ENCODE measurements at places on chromosomes 11 and 22.

DNA sequence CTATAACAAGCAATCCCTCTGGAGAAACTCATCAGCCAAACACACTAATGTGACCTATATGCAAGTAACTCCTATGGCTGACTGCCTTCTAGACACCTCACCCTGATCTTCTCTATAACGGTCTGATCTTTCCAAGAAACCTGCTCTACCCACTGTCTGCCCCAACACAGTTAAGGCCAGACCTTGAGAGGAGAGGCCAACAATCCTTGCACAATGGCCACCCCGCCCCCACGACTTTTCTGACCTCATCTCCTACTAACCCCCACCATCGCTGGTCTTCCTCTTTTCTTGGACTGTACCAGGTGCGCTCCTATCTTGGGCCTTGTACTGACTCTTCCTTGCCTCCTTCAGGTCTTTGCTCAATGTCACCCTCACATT, 12.5 kb downstream of the HIRA start:
- DNase-seq = no peak

- DNase-seq = no peak
These were observed 158.5 kb downstream of the ADAMTS15 start for GRCh38 chr11:130606781-130607511.

GRCh38 chr11:79241205-79241851, 199.5 kb downstream of the TENM4 start:
- DNase-seq = no peak

- DNase-seq = peak; percentile 62
These were observed at the start of gene OR51D1 for GRCh38 chr11:4636962-4637661. Gene OR51D1, plus strand, starts transcription at chr11:4637477. Its CDS starts 2,314 bp downstream, at chr11:4639791.

GRCh38 chr22:29431986-29432385, 6.4 kb upstream of the RFPL1 start:
- DNase-seq = no peak

- DNase-seq = no peak
These were observed 18.9 kb upstream of the TMEM121B start for GRCh38 chr22:17140022-17140421.

- no peak for DNase-seq
These were observed 26.4 kb downstream of the SCN4B start for GRCh38 chr11:118126082-118126838.

DNA sequence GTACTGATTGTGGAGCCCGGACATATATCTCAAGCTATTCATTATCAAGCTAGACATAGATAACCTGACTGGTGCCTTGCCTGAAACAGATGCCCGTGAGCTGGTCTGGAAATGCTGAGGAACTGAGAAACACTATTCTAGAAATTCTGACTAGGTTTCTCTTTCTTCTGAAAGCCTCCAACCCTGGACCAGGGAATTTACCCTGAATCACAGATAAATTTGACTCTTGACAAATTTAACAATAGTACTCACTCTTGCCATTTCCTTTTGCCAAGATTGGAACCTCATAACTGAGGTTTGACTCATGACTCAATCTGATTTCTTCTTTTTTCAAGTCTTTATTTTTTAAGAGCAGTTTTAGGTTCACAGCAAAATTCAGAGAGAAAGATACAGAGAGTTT, 189.6 kb upstream of the SYN3 start:
- DNase-seq = no peak

DNA sequence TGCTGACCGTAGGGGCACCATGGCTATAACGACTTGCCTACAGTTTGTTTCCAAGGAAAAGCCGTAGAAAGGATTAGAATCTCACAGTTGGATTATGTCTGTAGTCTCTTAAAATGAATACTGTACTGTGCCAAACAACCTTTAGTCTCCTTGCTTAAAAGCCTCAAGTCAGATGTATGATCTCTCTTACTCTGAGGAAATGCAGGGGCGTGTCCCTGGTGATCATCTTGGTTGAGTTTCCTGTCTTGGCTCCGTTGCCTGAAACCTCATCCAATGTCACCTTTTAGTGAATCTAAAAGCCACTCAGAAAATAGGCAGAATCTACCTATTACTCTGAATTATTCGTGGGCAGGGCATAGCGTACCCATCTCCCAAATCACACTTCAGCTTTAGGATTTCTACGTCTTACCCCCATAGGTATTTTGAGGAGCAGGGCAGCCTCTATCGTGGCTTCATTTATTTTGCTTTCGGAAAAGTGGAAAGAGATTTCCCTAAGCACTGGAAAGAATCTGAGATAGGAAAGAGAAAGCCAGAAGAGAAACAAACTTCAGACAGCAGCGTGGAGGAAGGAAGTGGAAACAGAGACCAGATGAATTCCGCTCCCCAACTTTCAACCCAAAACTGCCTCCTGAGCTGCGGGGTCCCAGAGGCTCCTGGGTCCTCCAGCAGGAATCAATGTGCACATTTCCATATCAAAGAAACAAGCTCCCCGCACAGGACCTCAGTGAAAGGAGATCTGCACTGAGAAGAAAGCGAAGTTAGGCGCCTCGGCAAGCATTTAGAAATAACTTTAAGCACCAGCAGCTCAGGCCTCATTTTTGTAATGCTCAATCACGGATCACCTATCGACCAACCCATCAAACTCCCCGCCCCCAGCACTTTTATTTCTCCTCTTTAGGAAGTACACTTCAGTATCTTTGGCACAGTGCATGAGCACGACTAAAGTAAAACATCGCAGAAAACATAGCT, 245.8 kb downstream of the ETS1 start:
- peak; percentile 68 for DNase-seq

- no peak for DNase-seq
These were observed 427.1 kb downstream of the DYNC2H1 start for GRCh38 chr11:103536335-103536722.

DNA sequence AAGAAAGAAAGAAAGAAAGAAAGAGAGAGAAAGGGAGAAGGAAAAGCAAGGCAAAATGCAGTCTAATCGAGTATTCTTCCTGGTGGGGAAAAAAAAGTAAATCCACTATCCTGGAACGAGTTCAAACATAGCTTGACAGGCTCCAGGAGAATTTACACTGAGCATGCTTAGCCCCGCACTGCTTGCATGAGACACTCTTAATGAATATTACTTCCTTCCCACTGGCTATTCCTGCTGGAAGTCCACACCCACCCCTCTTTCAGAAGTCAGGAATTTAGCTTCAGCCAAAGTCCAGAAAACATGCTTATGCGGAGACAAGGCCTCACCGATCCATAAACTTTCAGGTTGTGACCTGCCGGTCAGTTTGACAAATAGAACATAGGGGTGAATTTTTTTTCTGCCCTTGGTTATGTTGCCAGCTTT, 251.8 kb upstream of the BLID start:
- no peak for DNase-seq

DNA sequence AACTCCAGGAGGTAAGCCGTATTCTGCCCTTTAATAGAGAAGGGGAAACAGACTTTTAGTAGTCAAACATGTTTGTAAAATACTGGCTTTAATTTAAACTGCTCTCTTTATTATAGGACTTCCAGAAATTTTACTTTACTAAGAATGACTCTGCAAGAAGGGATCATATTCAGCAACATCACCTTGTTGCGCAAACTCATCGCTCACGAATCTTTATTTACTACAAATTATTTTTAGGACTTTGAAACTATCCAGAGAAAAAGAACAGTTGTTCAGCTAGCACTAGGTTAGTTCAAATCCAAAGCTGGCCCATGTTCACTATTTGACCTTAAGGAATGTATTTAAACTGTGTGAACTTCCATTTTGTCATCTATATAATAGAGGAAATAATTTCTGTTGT, 498.3 kb upstream of the TENM4 start:
- DNase-seq = no peak

DNA sequence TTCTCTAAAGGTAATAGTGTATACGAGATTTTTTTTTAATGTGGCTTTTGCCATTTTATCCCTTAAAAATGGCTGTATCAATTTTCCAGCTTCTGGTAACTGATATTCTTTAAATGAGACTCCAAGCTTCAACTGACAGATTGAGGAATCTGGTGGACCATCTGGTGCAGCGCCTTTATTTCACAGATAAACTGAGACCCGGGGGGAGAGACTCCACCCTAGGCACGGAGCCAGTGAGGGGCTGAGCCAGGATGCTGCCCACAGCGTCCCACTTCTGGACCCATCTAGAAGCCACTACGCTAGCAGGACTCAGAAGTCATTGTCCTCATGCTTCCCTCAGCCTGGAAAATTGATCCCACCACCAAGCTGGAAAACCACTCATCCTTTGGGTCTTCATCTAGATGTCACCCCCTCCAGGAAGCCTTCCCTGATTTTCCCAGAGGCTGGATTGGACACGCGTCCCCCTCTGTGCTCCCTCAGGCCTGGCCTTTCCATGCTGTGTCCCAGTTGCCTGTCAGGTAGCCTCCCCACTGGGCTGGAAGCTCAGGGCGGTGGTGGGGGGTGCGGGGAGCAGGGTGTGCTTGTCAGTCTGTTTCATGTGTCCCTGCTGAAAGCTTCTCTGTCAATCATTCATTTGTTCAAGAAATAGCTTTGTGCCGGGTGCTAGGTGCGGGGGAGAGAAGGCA, 12.3 kb upstream of the CD5 start:
- no peak for DNase-seq

DNA sequence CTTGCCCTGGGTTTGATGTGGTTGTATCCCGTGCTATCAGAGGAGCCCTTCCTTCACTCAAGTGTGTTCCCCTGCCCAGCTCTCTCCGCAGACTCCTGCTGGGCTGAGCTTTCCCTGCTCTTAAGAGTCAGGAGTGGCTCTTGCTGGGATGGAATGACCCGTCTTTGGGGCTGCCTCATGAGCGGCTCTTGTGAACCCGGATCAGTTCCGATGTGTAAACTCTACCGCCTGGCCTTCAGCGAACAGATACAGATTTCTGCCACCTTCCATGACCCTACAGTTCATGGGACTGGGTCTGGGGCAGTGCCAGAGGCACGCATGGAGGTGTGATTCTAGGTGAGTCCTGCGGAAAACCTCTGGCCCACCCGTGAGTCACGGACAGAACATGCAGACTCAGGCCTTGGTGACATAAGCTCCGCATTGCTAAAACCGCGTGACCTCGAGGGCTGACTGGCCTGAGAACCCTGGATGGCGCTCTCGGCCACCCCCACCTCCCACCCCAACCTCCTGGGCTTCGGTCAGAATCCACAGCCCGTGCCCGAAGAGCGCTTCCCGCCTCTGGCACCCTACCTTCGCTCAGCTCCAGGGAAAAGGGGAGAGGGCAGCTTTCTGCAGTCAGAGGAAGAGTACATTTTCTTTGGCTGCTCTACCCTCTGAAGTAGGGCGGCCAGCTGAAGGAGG, 1.3 kb upstream of the ZBTB16 start:
- DNase-seq = no peak

DNA sequence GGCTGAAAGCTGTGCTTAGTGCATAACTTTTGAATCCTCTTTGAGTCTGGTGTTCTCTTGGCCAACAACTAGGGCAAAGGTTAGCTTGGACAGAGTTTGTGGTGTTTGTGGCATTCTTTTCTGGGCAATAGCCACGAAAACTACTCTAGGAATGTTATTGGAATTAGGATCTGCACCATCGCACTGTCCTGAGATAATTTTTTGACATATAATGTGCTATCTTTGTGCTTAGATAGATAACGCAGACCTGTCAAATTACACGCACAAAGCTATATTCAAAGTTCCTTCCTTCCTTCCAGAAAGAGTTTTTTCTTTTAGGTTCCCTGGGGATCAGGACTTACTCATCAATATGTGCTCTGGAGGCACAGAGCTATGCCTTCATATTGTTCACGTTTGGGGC, 166.8 kb upstream of the MTMR2 start:
- no peak for DNase-seq

- no peak for DNase-seq
These were observed 105.3 kb downstream of the ETS1 start for GRCh38 chr11:128482092-128482491.

DNA sequence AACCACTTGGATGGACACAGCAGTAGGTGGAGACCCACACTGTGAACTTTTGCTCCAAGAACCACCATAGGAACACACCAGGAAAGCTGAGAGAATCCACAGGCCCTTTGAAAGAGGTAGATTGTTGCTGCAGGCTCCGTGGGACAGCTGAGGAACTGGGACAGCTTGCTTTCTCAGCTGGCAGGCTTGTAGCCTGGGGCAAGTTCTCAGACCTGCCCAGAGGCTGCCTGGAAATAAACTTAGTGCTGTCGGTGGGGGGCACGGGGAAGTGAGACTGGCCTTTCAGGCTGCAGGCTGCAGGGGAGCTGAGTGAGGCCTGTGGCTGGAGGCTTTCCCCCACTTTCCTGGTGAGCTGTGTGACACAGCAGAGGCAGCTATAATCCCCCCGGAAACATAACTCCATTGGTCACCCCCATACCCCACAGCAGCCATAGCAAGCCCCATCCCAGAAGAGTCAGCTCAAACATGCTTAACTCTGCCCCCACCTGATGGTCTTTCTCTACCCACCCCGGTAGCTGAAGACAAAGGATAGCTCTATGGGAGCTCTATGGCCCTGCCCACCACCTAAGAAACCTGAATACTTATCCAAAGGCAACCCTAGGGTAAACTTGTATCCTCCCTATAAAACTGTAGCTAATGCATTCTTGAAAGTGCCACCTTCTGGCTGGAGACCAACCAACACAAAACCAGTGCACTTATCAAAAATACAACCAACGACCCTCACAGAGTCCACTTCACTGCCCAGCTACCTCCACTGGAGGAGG, 21.4 kb upstream of the ACRV1 start:
- no peak for DNase-seq

- DNase-seq = no peak
These were observed 129.6 kb downstream of the BARX2 start for GRCh38 chr11:129505266-129505665.

GRCh38 chr22:45948081-45948648, 28.8 kb downstream of the WNT7B start:
- no peak for DNase-seq

- DNase-seq = no peak
These were observed 30.6 kb downstream of the KIRREL3 start for GRCh38 chr11:126969865-126970479.

DNA sequence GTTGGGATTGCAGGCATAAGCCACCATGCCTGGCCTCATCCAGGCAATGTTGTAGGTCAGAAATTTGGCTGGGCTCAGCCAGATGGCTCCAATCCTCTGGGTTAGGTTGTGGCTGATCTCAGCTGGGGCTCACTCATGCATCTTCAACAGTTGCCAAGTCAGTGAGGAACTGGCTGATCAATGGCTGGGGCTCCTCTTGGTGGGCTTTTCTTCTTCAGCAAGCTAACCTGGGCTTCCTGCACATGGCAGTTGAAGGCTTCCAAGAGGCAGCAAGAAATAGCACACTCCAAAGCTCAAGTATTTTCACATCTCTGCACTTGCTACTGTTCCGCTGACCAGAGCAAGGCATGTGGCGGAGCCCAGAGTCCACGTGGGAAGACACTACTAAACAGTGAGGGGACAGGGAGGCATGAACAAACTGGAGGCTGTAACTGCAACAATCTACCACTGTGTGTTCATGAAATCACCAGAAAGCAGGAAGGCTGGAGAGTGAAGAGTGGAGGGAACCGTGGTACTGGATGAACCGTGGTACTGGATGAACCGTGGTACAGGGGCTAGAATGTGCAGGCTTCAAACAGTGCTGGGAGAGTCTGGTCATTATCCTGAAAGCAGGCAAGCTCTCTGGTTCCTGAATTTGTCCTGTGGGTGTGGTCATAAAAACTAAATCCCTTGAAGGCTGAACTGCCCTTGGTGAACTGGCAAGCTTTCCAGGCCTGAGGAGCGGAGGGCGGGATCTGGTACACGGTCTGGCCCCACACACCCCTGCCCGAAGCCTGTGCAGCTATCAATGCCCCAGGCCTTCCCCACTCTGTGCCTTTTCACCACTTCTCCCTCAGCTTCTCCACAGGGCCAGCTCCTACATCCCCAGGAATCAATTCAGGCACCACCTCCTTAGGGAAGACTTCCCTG, 20.2 kb downstream of the CHST1 start:
- DNase-seq = no peak

Measured in T-helper 2 cell (primary cell).